ENCODE measurements at places on chromosomes 4 and X.

GRCh38 chr4:27048429-27049238 is 188.0 kb downstream of the STIM2 start:
- DNase-seq, result no peak

GRCh38 chrX:72060196-72060920 is 71.4 kb downstream of the RTL5 start:
- DNase-seq, result no peak

DNA sequence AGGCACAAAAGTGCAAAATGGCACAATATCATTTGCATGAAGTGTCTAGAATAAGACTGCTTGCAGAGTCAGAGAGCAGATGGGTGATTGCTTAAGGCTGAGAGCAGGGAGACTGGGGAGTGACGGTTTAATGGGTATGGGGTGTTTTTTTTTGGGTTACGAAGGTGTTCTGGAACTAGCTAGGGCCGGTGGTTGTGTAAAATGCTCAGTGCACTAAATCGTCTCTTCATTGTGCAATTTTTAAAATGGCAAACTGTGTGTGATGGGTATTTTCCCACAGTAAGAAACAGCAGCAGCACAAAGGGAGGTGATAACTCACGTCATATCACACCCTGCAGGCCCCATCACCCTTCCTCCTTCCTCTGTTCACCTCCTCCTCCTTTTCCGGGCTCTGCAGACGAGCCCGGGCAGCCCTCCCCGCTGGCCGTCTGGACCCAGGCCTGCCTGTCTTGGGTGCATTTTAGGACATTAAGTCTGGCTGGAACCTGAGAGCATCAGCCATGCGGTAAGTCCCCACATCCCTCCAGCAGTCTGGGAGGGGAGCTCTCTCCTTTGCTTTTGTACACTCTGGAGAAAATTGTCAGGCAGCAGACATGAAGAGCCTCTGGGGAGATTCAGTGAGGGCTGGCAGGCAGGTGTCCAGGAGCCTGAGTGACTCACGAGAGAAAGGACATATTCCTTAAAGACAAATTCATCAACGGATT is 42.7 kb downstream of the ASMT start:
- DNase-seq, result peak; percentile 9

- no peak for DNase-seq
Measured at GRCh38 chr4:186192066-186192612, 772 bp downstream of the CYP4V2 start.

- DNase-seq, result no peak
Measured at GRCh38 chr4:73788411-73788810, 48.0 kb downstream of the CXCL8 start.

GRCh38 chr4:171947400-171947799 is 134.2 kb downstream of the GALNTL6 start:
- DNase-seq, result no peak

GRCh38 chrX:31057291-31057690 is 14.6 kb downstream of the FTHL17 start:
- no peak for DNase-seq

DNA sequence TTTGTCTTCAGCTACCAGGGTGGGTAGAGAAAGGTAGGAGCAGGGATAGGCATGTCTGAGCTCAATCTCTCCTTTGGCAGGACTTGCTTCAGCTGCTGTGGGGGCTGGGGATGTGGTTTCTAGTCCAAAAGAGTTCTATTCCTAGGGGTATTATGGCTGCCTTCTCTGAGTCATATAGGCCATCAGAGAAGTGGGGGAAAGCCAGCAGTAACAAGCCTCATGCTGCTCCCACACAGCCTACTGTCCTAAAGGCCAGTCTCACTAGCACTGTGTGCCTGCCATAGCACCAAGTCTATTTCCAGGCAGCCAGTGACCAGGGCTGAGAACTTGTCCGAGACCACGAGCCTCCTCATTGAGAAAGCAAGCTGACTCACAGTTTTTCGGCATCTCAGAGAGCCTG is 270.6 kb downstream of the DCAF12L2 start:
- DNase-seq, result no peak

- no peak for DNase-seq
Measured at GRCh38 chr4:168188754-168189153, 96.4 kb downstream of the ANXA10 start.

DNA sequence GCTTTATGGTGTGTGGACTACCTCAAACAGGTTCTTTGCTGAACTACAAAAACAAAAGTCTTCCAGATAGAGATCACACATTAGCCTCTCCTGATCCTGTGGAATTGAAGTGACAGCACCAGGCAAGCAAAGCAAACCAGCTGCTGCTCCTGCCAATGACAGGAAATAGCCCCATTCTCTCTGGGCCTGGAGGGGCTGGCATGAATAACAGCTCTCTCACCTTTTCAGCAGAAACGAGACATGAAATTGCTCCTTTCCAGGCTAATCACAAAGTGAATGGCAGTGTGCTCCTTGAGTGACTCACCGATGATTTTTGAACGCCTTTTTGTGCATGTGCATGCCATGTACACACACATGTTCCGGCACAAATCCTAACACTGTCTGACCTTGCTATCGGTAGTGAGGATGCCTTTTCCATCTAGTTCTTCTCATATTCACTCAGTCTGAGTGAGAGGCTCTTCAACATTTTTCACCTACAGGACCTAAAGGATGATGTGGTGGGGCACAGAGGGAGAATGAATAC is 24.4 kb downstream of the MFAP3L start:
- no peak for DNase-seq

- no peak for DNase-seq
Measured at GRCh38 chr4:155405059-155405458, 28.3 kb upstream of the MAP9 start.

- no peak for DNase-seq
Measured at GRCh38 chr4:54902271-54902670, 223.1 kb downstream of the KDR start.

- no peak for DNase-seq
Measured at GRCh38 chr4:42482516-42483327, 85.4 kb downstream of the SHISA3 start.
